GM13977 (cell line): ENCODE measurements at places on chromosomes 1 and 21.

DNA sequence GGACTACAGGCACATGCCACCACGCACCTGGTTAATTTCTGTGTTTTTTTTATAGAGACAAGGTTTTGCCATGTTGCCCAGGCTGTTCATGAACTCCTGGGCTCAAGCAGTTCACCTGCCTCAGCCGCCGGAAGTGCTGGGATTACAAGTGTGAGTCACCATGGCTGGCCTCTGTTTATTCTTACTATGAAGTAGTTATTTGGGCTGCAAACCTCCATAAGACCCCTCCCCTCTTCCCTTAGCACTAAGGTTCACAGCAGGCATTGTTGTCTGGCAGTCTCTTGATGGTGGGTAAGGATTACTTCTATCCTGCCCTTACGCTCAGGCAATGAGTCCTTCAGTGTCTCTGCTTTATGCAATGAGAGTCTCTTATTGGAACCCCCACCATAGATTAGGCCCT lies 51.8 kb downstream of the ANGPTL1 start:
- no peak for DNase-seq

DNA sequence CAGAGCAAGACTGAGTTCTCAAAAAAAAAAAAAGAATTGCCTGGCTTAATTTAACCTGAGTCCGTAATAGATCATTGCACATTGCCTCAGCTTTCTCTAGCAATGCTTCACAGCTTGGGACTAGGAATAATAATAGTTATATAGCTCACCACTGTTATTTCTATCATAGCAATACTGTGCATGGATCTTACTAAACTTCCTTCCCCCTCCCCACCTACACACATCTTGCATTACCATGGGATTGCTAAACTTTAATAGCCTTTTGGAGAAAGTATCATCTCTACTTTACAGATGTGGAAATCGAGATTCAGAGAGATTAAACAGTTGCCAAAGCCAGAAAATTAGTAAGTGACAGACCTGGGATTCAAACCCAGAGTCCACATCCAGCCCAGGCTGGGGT lies 99.4 kb downstream of the ATP5PO start:
- DNase-seq = no peak

DNA sequence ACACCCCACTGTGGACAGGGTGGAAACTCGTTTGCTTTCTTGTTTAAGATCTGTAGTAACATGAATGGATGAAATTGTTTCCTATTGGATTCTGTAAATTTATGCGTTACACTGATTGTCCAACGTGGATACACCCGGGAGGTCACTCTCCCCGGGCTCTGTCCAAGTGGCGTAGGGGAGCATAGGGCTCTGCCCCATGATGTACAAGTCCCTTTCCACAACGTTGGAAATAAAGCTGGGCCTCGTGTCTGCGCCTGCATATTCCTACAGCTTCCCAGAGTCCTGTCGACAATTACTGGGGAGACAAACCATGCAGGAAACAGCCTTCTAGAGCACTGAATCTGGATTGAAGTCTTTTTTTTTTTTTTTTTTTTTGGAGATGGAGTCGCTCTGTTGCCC lies 1.4 kb downstream of the RCC1 start:
- DNase-seq = no peak

- DNase-seq = no peak
These were observed 130.4 kb downstream of the TRABD2B start for GRCh38 chr1:47866601-47867437.

DNA sequence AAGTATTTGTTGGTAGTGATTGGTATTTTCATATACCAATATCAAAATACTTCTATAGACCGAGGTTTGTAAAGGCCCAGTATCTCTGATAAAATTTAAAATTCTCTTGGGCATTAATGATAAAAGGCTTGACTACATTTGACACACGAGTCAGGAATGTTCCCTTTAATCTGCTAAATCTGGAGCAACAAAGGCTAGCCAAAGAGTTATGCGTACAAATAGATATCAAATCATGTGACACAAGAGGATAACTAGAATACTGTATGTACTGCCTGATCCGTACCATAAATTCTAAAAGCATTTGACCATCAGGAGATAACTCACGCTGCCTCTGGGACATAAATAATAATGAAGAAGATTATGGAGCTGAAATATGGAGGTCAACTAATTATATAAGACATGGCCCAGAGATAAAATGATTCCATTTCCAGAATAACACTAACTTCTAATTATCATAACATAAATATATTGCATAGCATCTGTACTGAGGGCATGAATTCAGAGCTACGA lies 64.2 kb upstream of the SH3GLB1 start:
- DNase-seq = no peak

GRCh38 chr21:14917762-14918161 lies 147.0 kb downstream of the NRIP1 start:
- no peak for DNase-seq

DNA sequence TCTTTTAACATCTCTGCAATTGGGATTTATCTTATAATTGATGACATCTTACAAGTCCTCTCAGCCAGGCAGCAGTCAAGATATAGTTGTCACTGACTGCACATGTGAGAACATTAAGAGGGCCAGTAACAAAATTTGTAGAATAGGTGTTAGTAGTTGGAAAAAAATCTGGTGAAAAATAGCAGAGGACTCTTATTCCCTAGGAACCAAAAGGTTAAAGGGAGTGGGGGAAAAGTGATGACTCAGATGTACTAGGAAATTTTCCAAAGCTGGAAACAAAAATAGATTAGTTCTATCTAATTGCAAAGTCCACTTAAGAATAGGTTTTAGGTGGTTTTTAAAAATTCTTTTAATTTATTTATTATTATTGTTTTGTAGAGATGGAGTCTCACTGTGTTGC lies 3.6 kb downstream of the NUP210L start:
- no peak for DNase-seq

DNA sequence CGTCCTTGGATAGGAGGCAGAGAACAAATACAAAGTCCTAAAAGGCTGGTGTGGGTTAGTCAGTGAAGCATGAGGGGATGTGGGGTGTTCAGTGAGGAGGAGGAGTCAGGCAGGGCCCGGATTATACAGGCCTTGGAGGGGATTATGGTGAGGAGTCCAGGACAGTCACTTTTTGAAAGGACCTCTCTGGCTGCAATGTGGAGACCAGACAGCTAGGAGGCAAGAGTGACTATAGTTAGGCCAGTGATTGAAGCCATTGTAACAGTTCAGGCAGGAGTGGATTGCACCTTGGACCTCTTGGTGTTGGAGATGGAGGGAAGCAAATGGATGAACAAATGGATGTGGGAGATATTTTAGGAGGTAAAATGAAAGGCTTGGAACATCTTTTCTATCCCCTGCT lies 115.8 kb downstream of the C1orf94 start:
- no peak for DNase-seq

- DNase-seq = no peak
These were observed 26.8 kb downstream of the PALMD start for GRCh38 chr1:99672530-99673213.

- DNase-seq = peak; percentile 62
These were observed 28.9 kb upstream of the EDN2 start for GRCh38 chr1:41513383-41513735.

GRCh38 chr1:230083746-230084407 lies 16.8 kb downstream of the GALNT2 start:
- no peak for DNase-seq

DNA sequence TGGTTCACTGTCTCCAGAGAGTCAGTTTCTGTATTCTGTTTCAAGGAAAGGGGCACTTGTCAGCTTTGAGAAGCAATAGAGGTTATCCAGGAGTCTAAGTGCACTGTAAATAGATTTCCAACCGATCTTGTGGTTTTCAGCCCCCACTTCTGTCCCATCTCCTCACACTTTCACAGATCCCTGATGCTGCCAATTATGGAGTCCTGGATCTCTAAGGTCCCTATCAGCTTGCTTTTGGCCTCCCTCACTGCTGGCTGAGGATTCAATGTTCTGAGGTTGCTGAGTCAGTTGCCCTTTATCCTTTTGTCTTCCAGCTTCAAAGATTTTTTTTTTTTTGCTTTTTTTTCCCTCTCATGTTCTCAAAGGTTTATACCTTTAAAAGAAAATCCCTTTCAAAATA lies 98.4 kb downstream of the DIRAS3 start:
- no peak for DNase-seq

DNA sequence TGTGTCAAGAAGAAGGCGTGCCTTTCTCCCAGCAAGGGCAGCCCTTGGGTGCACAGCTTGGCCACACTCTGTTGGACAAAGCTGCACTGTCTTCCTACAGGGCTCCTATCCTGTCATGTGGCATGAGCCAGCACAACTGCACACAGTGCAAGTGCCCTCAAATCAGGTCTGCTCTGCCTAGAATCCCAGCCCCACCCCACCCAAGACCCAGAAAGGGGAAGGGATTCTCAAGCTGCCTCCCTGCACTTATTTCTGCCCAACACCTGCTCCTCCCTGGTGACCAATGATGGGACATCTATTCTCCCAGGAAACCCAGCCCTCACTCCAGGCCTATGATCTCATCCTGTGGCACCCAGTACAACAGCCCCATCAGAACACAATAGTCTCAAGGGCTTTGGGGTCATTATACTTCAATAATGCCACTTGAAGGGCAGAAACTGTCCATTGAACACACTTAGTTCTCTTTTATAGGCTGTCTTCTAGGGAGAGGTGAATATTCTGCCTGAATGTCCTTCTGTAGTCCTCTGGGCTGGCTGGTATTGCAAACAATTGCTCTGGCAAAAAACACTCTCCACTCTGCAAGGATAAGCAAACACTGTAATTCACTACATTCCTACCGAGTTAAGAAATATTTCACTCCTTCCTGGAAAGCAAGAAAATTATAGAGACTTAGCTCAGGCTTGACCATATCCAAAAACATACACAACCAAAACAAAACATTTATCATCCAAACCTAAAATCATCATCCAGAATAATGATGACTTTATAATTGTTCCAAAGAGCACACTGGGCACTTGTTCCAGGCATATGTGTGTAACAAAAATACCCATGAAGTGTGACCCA lies 43.1 kb upstream of the IGSF3 start:
- no peak for DNase-seq

GRCh38 chr1:233364695-233365539 lies 37.4 kb downstream of the MAP3K21 start:
- DNase-seq = peak; percentile 17

- no peak for DNase-seq
These were observed 52.6 kb downstream of the GNG12 start for GRCh38 chr1:67780637-67781036.

DNA sequence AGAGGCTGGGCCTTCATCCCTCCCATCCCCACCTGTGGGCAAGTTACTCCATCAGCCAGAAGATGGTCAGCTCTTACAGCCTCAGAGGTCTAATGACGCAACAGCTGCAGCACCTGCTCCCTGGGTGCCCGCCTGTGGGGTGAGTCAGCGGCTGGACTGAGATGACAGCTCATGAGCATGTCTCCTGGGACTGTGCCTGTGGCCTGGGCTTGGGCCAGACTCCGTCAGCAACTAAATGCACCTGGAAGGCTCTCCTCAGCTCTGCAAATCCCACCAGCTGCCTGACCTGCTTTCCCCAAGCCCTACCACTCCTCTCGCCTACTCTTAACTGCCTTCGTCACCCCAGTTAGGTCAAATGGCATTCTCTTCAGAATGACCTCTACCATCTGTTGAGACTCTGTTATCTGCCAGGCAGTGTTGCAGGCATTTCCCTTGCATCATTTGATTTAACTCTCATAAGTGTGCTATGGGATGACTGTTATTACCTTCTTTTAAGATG lies 47.7 kb downstream of the ETS2 start:
- DNase-seq = no peak

- DNase-seq = no peak
These were observed 1.3 kb downstream of the PRAMEF12 start for GRCh38 chr1:12774801-12775345.
